ENCODE measurements at places on chromosomes 11 and 22.

GRCh38 chr11:113006896-113007445 lies 45.8 kb downstream of the NCAM1 start:
- DNase-seq: no peak

- DNase-seq: no peak
Measured at GRCh38 chr11:59954219-59954847, 9.5 kb upstream of the OOSP4A start.

DNA sequence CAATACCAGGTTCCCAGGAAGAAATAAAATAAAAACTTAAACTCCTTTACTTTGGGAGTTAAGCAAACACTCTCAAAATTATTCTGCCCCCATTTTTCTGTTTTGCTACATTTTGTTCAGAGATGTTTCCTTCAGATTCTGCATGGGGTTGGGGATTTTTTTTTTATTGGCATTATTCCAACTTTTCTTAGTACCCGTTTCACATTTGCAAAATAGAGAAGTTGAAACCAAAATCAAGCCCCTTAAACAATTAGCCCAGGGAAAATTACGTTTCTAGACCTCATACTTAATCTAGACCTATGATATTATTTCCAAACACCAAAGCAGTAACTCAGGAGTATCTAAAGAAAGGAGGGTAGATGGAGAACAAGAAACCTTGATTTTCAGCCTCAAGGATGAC lies 20.6 kb upstream of the MS4A7 start:
- no peak for DNase-seq

DNA sequence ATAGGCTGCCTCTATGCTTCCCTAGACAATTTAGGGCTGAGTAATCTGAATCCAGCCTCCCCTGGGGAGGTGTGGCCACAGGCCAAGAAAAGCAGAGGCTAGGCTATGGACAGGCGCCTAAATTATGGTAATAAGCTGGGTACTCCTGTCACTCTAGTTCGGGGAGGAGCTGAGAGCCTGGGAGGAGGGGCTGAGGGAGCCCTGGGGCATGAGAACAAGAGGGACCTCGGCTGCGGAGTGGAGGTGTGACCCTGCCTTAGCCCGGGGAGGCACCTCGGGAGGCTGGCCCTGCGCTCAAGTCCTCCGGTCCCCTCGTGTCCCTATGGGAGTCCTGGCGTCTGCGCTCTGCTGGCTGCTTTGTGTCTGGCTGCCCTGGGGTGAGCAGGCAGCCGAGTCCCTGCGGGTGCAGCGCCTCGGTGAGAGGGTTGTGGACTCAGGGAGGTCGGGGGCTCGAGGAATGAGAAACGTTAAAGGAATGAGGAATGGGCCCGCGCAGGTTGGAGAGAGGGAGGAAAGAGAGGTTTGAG lies at the start of gene OTOG:
Gene OTOG (plus strand): TSS at position 209 of the 527 bp plus-strand sequence. CDS start 114 bp downstream, at position 323.
- DNase-seq: no peak

- DNase-seq: peak; percentile 97
Measured at GRCh38 chr11:47407746-47408590, at the start of gene SLC39A13. Gene SLC39A13 (plus strand): TSS chr11:47408590. CDS start chr11:47410095, 1,505 bp downstream.

DNA sequence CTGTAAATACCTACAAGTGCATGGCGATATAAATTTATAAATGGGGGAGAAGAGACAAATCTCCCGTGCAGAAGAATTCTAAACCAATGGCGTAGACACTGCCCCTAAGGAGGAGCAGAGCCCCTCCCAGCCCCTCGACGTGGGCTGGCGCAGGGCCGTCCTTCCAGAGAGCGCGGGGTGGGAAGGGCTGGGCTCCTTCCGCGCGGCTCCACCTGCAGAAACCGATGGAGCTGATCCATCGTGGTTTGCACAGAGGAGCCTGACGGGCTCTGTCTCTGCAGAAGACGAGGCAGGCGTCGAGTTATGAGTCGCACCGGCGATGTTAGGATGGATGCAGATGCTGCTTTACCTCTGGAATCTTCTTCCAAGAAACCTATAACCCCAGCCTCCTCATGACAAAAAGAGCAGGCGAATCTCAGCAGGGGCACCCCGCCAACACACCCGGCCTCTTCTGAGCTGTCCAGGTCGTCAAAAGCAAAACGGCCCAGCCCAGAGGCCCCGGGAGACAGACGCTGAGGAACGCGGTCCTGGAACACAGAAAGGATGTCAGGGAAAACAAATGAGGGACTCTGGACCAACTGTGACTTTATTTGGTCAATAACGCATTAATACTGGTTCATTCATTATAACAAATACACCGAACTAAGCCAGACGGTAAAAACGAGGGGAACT lies 11.0 kb upstream of the B4GALNT4 start:
- DNase-seq: no peak

Measured in ELR (cell line).